NCI-H1048 (cell line): ENCODE measurements at places on chromosomes 7 and 10.

GRCh38 chr10:82318534-82318933 lies 443.5 kb downstream of the NRG3 start:
- DNase-seq: no peak

- no peak for DNase-seq
Observed at GRCh38 chr10:30857803-30858202, 173.9 kb downstream of the ZNF438 start.

- DNase-seq: no peak
Observed at GRCh38 chr10:85212526-85212925, 884.1 kb downstream of the CCSER2 start.

GRCh38 chr10:45080331-45080730 lies 79.6 kb downstream of the ZNF22 start:
- no peak for DNase-seq

DNA sequence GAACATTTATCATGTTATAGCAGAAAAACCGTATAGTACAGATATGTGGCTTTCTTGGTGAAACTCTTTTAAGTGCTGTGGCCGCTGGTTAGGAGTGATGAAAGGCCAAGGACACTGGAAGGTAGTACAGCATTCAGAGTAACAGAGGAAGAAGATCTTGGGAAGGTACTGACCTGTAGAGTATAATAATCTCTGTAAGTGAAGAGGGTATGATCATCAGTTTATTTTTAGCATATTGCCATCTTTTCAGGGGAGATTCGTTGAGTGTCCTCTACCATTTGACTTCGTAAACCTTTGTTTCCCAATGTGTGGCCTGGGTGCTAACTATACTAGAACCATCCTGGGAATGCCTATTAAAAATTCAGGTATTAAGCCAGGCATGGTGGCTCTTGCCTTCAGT lies 44.6 kb downstream of the WAC start:
- no peak for DNase-seq

GRCh38 chr7:89839329-89839728 lies 314.9 kb upstream of the STEAP1 start:
- no peak for DNase-seq
